Left colon (tissue), 2 donors: ENCODE measurements at places on chromosomes 1 and 21. TPM values are rescaled to one million over a fixed set of nuclear protein-coding genes. Genes with fewer than 3 reads are reported as not detected.
A peak's percentile ranks its signal among the peaks of the same experiment; 100 is the strongest.

NBPF6 gene
- total RNA-seq: 0.89 TPM

DNA sequence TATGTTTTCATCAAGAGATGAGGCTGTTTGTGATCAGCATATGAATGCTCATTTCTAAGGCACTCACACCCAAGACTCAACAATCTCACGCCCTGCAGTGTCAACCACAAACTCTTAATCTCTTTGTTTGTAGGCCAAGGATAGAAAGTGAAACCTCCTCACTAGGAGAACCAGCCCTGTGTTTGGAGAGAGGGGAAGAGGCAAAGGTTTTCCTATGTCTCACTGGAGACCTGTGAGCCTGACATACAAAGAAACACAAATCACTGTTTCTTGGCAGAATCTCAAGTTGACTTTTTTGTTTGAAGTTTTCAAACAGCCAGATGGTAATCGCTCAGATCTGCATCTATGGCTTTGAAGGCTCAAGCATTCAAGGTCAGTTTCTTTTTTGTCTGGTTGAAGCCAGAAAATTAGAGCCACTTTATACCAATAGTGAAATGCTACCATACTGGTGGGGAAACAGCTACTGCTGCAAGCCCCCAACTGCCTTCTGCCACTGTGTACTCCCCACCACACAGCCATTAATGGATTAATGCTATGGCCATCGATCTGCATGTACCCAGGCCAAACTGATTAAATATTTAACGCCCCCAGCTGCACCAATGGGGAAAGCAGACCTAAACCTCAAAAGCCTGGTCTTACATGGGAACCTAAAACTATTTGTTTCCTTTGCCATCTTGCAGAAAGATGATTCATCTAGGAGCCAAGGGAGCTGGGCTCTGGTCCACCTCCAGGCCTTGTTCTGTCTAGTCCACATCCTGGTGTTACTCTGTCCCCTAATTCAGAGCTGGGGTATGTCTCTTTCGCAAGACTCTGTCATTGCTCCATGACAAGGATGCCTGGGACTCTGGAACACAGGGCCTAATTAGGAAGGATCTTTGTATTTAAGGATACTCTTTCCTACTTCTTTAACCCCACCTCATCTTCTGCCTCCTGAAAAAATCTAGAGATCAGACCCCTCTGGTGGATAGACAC, 16.3 kb downstream of the PDZK1 start:
- DNase-seq: no peak

GRCh38 chr1:26851106-26851684, 11.8 kb upstream of the SFN start:
- DNase-seq: no peak

GRCh38 chr1:200355801-200356200, 54.0 kb downstream of the ZNF281 start:
- DNase-seq: no peak

DNA sequence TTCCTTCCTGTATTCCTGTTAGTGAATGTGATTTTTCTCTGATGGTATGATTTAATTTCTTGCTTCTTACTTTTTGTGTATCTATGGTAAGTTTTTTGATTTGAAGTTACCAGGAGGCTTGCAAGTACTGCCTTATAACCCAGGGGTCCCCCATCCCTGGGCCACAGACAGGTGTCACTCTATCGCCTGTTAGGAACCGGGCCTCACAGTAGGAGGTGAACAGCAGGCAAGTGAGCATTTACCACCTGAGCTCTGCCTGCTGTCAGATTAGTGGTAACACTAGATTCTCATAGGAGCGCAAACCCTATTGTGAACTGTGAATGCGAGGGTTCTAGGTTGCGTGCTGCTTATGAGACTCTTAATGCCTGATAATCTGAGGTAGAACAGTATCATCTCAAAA, 143.3 kb downstream of the RPS6KC1 start:
- no peak for DNase-seq

ANXA9 gene
- total RNA-seq: not detected

EDN2 gene
- 19.3 TPM for total RNA-seq

DNA sequence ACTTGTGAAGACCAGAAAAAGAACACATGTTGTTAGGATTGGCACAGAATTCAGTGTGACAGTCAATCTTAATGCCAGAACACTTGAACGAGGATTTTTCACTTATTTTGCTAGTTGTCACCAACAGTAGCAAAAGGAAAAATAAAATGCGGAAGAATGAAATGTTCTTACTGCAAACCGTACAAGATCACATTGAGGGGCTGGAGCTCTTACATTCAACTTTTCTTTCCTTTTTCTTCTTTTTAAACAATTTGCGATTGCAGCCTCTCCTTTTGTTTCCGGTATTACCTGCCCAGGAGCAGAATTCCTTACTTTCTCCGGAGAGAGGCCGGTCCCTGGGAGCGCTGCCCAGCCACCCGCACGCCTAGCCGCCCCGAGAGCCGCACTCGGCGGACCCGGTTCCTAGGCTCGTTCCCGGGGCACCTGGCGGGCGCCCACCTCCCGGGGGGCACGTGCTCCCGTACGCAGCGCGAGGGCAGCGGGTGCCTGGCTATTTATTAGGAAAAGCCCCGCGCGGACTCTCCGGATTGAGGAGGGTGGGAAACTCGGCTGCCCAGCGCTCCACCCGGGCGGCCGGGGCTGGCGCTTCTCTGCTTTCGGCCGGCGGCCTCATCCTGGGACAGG, 1.2 kb upstream of the CAMTA1 start:
- no peak for DNase-seq

PRKCZ gene
- total RNA-seq: 67.8 TPM

ACKR1 gene
- 16.9 TPM for total RNA-seq

GRCh38 chr1:9425859-9426258, 113.4 kb upstream of the SLC25A33 start:
- no peak for DNase-seq

DNA sequence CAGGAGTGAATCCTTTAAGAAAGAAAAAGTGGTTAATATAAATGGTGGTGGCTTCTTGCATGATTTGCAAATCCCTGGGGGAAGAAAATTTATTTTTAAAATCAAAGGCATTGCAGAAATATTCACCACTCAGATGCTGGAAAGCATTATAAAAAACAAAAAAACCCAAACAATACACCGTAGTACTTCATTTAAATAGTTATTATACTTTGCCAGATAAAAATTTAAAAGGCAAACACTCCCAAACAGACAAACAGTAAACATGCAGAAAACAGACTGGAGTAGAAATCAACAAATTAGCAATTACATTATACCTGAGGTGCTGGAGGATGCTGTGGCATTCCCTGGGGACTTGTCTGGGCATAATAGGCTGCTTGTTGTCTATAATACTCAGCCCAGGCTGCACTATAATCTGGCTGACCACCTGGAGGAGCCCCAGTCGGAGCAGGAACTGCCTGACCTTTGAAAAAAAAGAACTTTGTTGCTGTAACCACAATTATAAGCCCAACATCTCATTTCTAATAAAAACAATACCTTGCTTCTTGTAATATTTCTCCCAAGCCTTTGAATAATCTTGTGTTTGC, 29.9 kb downstream of the FUBP1 start:
- no peak for DNase-seq

ABCA4 gene
- total RNA-seq: not detected

DNA sequence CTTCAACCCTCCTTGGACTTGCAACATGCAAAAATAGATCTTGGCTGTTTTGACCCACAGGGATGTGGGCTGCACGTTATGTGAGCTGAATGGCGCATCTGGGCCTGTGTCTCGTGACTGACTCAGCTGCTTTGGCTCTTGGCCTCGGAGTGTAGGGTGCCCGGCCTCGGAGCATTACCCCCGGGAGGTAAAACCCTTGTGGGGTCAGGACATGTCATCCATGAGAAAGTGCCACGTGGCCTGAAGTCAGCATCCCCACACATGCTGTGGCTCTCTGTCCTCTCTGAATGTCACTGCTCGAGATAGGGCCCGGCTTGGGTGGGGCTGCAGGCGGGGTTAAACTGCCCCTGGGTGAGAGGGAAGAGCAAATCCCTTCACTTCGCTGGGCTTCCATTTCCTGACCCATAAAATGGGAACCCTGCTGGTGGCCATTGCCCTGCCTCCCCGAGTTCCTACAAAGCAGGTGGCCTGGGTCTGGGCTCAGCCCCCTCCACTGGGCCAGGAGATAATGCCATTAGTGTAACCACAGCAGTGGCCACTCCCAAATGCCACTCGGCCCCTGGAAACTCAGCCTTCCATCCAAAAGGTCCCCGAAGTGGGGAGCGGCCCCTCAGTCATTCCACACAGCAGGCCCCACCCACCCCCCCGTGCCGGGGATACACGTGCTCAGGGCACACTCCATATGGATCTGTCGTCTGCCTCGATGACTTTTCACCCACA, 22.8 kb upstream of the TSPEAR start:
- DNase-seq: no peak

- no peak for DNase-seq
These were observed 72.9 kb upstream of the CDC42BPA start for GRCh38 chr1:227391211-227391610.

DNA sequence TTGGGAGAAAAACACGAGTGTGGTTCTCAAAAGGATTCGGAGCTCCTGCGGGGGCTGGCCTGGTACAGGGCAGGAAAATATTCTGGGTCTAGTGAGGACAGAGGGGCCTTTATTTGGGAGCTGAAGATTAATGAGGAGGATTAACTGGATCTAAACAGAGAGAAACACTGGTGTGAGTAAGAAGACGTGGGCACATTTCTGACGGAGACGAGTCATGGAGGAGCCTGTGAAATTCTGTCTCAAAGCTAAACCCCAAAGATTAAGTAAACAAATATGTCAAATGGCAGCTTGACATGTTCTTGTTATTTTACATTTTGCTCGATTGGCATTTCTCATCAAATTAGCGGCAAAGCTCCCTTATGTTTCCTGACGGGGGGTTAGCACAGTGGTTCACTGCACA, 12.8 kb downstream of the PROK1 start:
- DNase-seq: no peak

CYP4A22 gene
- not detected for total RNA-seq

- no peak for DNase-seq
These were observed 16.2 kb downstream of the OR2L13 start for GRCh38 chr1:248111157-248111556.

GRCh38 chr1:58717979-58718378, 18.1 kb upstream of the MYSM1 start:
- no peak for DNase-seq

GRCh38 chr21:38772646-38773045, 33.1 kb upstream of the ETS2 start:
- DNase-seq: no peak

- no peak for DNase-seq
These were observed 10.2 kb downstream of the USP16 start for GRCh38 chr21:29034678-29035077.

GRCh38 chr1:246203180-246203579, 303.9 kb downstream of the SMYD3 start:
- no peak for DNase-seq

CDCA8 gene
- total RNA-seq: 7.9 TPM

DNA sequence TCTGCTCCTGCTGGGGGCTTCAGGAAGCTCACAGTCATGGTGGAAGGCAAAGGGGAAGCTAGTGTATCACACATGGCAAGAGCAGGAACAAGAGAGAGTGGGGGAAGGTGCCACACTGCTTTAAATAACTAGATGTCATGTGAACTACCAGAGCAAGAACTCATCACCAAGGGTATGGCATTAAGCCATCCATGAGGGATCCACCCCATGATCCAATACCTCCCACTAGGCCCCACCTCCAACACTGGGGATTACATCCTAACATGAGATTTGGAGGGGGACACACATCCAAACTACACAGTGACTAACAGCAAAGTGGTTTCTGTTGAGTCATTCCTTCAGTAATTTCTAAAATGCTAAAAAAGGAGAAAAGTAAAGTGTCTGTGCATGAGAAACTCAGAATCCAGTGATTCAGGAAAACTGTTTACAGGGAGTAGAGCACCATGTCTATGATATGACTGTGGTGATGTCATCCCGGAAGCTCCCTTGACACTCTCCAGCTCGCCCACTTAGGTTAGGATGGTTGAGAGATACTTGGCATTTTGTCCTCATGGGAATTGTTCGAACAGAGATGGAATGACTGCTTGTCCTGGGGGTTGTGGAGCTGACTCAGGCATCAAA, 50.3 kb downstream of the CHD1L start:
- DNase-seq: no peak

DNA sequence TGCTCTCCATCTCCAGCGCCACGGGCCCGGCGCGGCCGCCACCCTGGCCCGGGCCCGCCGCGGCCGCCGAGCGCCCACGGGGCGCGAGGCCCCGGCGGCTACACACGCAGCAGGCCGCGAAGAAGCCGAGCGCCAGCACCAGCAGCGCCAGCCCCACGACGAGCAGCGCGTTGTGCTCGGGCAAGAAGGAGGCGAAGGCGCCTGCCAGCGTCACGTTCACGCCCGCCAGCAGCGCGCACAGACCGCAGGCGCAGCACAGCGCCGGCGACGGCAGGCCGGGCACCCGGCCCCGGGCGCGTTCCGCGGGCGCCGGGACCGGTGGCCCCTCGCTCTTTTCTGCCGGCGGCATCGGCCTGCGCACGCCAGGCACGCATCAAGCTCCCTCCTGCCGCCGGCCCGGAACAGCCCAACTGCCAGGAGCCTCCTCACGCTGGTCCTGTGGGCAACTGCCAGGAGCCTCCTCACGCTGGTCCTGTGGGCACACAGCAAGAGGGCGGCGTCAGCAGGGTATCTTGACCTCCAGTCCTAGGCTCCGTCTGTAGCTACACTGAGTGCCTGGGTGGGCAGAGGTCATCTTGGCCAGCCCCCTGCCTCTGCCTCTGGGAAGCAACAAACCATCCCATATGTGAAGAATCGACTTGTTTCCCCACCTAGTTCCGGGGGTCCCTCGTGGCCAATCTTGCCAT, 18.1 kb downstream of the KNCN start:
- peak; percentile 42 for DNase-seq

TTC22 gene
- total RNA-seq: 88.7 TPM

DIO1 gene
- not detected for total RNA-seq

GRCh38 chr21:14382486-14382834, 486 bp downstream of the HSPA13 start:
- DNase-seq: no peak

RNF19B gene
- 64.1 TPM for total RNA-seq

- peak; percentile 16 for DNase-seq
These were observed 4.4 kb downstream of the S100A8 start for GRCh38 chr1:153386500-153386901.

DNA sequence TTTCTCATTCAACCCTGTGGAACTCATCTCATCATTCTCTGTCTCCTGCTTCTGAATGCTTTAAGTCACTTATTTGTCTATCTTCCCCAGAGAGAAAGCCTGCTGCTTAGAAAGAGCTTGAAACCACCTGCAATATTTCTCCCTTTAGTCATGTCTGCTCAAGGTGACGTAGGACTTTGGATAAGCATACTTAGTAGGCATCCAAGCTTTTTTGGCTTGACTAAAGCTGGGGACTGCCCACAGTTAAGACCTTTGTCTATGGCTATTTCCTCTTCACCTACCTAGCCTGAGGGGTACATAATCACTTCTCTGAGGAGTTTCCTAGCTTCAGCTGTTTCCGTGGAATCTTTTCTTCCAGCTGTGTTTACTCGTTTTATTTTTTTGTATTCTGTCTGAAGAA, 665.8 kb upstream of the CAMK1G start:
- DNase-seq: no peak

RGS4 gene
- 0.12 TPM for total RNA-seq
